ENCODE measurements at places on chromosomes 12 and 14.

- DNase-seq = no peak
Observed at GRCh38 chr12:54444206-54444605, 25.1 kb upstream of the ITGA5 start.

DNA sequence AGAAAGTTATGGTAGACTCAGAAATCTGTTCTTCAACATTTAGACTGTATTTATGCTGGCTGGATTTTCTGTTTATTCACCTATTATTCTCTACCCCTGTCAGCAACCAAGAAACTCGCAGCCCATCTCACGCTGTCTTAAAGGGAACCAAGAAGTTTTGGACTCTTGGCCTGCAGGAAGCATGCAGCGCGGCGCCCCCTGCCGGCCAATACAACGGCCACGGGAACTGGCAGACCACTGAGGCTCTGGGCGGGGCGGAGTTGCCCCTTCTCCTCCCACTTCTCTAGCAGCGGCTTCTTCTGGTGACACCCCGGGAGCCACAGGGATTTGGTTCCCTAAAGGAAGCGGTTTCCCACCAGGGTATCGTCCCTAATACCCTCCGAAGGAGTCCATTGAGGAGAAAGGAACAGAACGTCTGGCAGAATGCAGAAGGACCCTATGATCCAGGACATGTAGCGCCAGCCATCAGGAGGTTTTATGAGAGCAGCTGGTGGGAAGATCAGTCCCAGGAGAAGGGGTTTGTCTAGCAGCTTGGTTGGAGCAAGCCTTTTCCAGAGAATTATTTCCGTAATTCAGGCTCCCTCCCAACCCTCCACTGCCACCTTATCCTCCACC is 21.0 kb upstream of the RNASE2 start:
- peak; percentile 57 for DNase-seq

DNA sequence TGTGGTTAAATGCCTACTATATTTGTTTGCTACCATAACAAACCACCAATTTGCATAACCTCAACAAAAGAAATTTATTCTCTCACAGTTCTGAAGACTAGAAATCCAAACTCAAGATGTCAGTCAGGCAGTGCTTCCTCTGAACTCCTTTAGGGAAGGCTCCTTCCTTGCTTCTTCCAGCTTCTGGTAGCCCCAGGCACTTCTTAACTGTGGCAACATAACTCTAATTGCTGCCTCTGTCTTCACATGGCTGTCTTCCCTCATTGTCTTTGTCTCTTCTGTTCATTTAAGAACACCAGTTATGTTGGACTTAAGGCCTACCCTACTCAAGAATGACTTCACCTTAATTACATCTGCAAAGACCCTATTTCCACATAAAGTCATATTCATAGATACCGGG is 206.9 kb downstream of the SYT1 start:
- no peak for DNase-seq

- DNase-seq = peak; percentile 83
Observed at GRCh38 chr14:77094672-77095284, 3.3 kb upstream of the CIPC start.

- no peak for DNase-seq
Observed at GRCh38 chr14:71959055-71959454, 26.8 kb downstream of the RGS6 start.

GRCh38 chr14:49464885-49465284 is 121.3 kb downstream of the RPS29 start:
- DNase-seq = no peak

- DNase-seq = no peak
Observed at GRCh38 chr14:62101189-62101588, 339.0 kb downstream of the SNAPC1 start.

DNA sequence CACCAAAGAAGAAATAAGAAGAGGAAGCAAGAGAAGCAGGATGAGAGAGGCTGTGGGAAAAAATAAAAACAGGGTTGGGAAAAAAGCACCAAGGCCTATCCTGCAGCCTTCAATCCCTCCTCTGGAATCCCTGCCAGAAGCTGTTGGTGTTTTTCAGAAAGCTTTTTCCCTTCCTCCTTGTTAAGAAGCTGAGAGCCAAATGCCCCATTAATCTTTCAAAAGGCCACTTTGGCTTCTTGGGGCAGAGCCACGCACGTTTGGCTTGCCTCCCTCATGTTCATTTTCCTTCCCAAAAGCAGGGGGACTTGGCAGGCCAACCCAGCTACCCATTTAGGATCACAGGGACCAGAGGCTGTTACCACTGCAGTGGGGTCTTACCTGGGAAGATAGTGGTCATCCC is 365.3 kb downstream of the NUAK1 start:
- no peak for DNase-seq

GRCh38 chr14:54487771-54488170 is 1.0 kb downstream of the GMFB start:
- DNase-seq = no peak

DNA sequence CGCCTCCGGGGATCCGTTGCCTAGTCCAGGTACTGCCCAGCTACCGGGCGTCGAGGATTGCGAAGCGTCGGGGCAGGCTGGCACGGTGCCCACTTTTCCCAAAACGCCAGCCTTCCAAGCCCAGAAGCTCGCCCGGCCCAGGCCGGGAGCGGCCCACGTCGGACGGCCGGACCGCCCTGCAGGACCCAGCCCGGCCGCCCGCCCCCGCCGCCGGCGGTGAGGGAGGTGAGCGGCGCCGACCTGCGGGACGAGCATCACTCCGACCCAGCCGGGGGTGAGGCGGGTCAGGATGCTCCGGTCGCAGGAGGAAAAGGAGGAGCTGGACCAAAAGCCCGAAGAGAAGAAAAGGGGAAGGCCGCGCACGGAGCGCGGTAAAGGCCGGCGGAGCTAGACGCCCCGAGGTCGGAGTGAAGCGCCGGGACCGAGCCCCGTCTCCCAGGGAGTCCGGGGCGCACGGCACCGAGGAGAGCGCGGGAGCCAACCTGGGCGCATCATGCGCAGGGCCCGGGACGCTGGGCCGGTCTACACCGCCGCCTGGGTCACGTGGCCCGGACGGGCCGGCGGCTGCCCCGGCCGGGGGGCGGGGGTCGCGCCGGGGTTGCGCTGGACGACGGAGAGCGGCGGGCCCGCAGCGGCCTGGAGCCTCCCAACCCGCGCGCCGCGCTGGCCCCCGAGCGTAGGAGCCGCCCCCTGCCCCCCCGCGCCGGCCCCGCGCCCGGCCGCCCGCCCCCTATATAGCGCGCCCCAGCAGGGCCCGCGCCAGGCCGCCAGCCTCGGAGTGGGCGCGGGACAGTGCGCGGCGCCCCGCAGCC is at the start of gene AQP5:
Gene AQP5 (plus strand): TSS at position 762 of the 812 bp plus-strand sequence. CDS start 146 bp downstream, outside the sequence.
- DNase-seq = no peak

All from stimulated activated naive CD8-positive, alpha-beta T cell treated with anti-CD3 and anti-CD28 coated beads, Interleukin-15, Interleukin-2, amounts not matched to agents 100 U/mL and 50 U/mL, for 24 hours (primary cell).